ENCODE measurements at places on chromosomes 12 and 14.

DNA sequence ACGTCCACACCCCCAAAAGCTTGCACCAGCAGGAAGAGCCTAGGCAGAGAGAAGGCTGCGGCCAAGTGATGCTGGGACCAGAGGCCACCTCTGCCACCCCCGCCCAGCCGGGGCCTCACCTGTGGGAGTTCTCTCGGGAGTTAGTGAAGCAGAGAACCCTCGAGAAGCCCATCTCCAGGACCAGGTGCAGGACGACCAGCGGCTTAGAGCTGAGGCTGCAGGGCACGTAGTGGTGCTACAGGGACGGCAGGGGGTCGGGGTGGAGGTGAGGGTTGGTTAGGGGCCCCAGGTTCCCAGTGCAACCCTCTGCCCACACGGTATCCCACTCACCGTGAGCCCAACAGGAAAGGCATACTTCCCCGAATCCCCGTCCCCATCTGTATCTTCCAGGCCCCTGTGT is 3.6 kb downstream of the DDX51 start:
- H3K4me3 ChIP-seq = no peak overlapping the region
- peaks cover 25% of the 10 kb centered on the region for H3K4me1 ChIP-seq
- DNase-seq = no peak
- peaks cover 52% of the 10 kb centered on the region for H3K36me3 ChIP-seq
- no peak overlapping the region for H3K27ac ChIP-seq

DNA sequence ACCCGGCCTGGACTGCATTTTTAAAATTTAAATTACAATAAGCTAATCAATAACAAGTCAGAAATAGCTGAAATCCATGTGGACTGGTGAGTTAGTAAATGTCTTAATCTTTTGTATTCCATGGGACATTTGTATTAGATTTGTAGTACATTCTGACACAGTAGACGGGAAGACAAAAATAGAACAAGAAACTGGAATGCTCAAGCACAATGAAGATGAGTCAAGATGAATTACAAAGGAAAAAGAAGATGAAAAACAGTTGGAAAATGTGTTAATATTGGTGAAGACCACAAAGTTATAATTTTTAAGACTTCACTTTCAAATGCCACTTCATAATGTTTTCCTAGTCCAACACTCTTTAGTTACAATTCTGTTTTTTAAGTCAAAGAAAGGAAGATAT is 97.8 kb upstream of the FERMT2 start:
- H3K27me3 ChIP-seq = no peaks in the 10 kb centered on the region
- H3K4me1 ChIP-seq = no peaks in the 10 kb centered on the region
- no peak for DNase-seq
- H3K4me3 ChIP-seq = no peak overlapping the region
- peaks cover 75% of the 10 kb centered on the region for H3K36me3 ChIP-seq
- no peak overlapping the region for H3K27ac ChIP-seq

DNA sequence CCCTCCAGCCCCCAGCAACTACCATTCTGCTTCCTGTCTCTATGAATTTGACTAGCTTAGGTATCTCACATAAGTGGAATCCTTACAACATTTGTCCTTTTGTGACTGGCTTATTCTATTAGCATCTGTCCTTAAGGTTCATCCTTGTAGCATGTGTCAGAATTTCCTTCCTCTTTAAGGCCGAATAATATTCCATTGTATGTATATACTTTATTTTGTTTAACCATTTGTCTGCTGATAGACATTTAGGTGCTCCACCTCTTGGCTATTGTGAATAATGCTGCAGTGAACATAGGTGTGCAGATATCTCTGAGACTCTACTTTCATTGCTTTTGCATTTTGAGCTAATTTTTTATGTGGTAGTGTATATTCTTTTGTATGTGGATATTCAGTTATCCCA is 75.7 kb downstream of the SPATS2 start:
- no peaks in the 10 kb centered on the region for H3K4me1 ChIP-seq
- no peak for DNase-seq
- H3K4me3 ChIP-seq = no peak overlapping the region
- H3K27me3 ChIP-seq = no peaks in the 10 kb centered on the region

- no peaks in the 10 kb centered on the region for H3K36me3 ChIP-seq
- H3K4me3 ChIP-seq = no peak overlapping the region
- no peaks in the 10 kb centered on the region for H3K27me3 ChIP-seq
- H3K4me1 ChIP-seq = no peaks in the 10 kb centered on the region
Observed at GRCh38 chr12:58812214-58812613, 108.1 kb downstream of the LRIG3 start.

DNA sequence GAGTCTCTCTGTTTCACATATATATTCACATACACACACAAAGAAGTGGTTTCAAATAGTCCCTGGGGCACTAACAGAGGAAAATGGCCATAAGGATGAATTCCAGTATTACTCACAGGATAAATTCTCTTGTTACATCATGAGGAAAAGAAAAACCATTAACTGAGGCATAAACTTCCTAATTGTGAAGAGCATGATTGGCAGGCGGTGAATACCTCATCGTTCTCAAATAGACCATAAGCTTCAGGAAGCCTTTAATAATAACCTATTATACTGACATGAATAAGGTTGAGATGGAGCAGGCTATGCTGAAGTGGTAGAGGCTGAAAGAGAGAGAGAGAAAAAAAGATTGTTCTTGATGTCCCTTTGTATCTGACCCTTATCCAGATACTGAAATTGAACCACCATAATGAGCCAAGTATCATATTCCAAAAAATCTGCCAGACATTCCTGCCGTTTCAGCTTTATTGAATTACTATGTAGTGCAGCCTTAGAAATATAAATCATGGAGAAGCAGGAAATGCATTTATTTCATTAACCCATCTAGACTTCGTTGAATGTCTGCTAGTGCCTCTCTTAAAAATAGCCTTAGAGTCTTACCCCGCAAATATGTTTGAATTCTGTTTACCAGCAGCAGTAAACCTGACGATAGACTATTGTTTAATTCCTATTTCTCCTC is 86.8 kb downstream of the NUAK1 start:
- H3K36me3 ChIP-seq = no peaks in the 10 kb centered on the region
- H3K27ac ChIP-seq = no peak overlapping the region
- H3K27me3 ChIP-seq = peaks cover 10% of the 10 kb centered on the region
- no peak overlapping the region for H3K4me3 ChIP-seq

GRCh38 chr12:87768501-87769287 is 260.5 kb downstream of the C12orf50 start:
- no peaks in the 10 kb centered on the region for H3K4me1 ChIP-seq
- DNase-seq = no peak
- no peaks in the 10 kb centered on the region for H3K27me3 ChIP-seq
- no peaks in the 10 kb centered on the region for H3K36me3 ChIP-seq
- no peak overlapping the region for H3K27ac ChIP-seq

- no peak for DNase-seq
- H3K27me3 ChIP-seq = no peaks in the 10 kb centered on the region
- H3K36me3 ChIP-seq = no peaks in the 10 kb centered on the region
- no peak overlapping the region for H3K27ac ChIP-seq
Observed at GRCh38 chr12:18108611-18109010, 18.6 kb upstream of the RERGL start.

- peaks cover 76% of the 10 kb centered on the region for H3K4me1 ChIP-seq
- H3K36me3 ChIP-seq = no peaks in the 10 kb centered on the region
- no peaks in the 10 kb centered on the region for H3K27me3 ChIP-seq
- peak; percentile 19 for DNase-seq
- no peak overlapping the region for H3K27ac ChIP-seq
Observed at GRCh38 chr14:76923431-76924370, 97.5 kb downstream of the LRRC74A start.

DNA sequence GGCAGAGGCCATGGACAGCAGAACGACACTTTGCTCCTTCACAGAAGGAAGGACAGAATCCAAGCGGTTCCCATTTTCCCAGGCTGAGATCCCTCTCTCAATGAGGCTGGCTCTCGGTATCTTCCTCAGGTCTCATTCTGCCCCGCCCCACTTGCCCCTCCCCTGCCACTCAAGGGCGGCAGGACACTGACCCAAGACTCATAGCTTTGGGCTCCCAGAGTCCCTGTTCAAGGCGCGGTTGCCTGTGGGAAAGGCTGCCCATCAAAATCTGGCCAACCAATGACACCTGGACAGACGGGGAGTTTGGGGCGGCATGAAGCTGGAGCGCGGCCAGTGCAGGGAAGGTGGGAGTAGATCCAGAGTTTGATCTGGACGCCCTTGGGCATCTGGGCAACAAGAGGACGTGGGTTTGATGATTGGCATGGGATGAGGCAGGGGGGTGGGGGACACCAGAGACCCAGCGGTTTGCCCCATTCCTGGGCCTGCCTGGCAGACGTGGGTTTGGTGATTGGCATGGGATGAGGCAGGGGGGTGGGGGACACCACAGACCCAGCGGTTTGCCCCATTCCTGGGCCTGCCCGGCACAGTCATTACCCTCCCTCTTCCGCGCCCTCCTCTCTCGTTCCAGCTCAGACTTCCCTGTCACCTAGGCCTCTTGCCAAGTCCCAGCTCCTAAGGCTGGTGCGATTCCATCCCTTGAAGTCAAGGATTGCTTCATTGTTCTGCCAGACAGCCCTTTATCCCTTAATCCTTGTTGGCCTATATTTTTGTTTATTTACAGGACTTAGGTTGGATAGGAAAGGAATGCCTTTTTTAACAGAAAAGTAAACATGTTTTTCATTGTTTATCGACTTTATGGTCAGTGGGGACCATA is 92.1 kb downstream of the NINJ2 start:
- no peaks in the 10 kb centered on the region for H3K27me3 ChIP-seq
- peaks cover 24% of the 10 kb centered on the region for H3K4me1 ChIP-seq
- no peak overlapping the region for H3K27ac ChIP-seq
- H3K4me3 ChIP-seq = no peak overlapping the region

GRCh38 chr14:42565556-42565955 is 958.9 kb downstream of the LRFN5 start:
- H3K27me3 ChIP-seq = no peaks in the 10 kb centered on the region
- H3K4me1 ChIP-seq = no peaks in the 10 kb centered on the region
- H3K27ac ChIP-seq = no peak overlapping the region

GRCh38 chr12:9731797-9732196 is 1.1 kb downstream of the CLECL1 start:
- DNase-seq = no peak
- H3K36me3 ChIP-seq = no peaks in the 10 kb centered on the region
- H3K27ac ChIP-seq = no peak overlapping the region
- H3K27me3 ChIP-seq = no peaks in the 10 kb centered on the region

GRCh38 chr12:97756066-97756666 is 293.6 kb downstream of the RMST start:
- H3K36me3 ChIP-seq = no peaks in the 10 kb centered on the region
- no peaks in the 10 kb centered on the region for H3K27me3 ChIP-seq
- DNase-seq = peak; percentile 12
- H3K27ac ChIP-seq = no peak overlapping the region

DNA sequence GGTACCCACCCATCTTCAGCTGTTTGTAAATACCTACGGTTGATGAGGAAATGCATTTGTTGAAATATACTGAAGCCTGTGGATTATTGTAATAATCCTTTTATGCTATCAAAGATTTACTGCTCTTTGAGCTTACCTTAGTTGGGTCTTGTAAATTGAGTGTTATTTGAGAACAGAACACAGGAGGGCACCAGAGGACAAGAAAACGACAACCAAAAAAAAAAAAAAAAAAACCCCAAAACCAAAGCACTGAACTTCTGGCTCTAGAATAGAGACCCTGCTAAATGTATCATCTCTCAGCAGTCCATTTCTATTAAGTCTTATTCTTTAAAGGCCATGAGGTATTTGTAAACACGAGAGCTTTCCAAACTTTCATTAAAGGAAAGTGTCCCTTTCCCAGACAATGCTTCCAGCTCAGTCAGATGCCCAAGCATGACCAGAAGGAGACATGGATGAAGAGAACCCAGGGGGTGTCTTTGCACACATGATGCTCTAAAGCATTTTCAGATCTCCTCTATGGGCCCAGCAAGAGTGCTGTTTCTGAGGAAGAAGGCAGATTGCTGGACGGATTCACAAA is 763.9 kb downstream of the NRXN3 start:
- H3K4me1 ChIP-seq = no peaks in the 10 kb centered on the region
- no peak overlapping the region for H3K27ac ChIP-seq
- DNase-seq = no peak

DNA sequence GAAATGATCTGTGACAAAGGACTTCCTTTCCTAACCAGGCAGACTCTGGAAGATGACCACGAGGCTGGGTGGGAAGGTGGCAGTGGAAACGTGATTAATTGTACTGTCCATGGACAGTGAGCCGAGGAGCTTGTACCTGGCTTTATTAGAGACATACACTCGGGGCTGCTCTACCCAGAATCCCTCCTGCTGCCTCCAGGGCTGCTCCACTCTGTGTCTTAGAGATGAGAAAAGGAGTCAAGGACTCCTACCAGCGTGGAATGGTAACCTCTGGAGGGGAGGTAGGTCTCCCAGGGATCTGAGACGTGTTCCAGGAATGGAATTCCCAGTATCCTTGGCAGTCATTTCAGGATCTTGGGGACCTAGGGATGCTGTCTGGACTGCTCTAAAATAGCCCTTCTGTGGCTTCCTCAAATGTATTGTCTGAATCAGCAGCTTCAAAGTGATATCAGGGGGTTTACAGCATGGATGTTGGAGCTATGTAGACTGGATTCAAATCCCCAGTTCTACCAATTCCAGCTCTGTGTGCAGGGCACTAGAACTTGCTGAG is 237.8 kb downstream of the CACNA1C start:
- DNase-seq = no peak
- no peaks in the 10 kb centered on the region for H3K4me1 ChIP-seq
- no peaks in the 10 kb centered on the region for H3K36me3 ChIP-seq
- H3K27me3 ChIP-seq = peaks cover 7% of the 10 kb centered on the region
- H3K27ac ChIP-seq = no peak overlapping the region

GRCh38 chr12:50059440-50060119 is 2.2 kb downstream of the ASIC1 start:
- H3K4me3 ChIP-seq = no peak overlapping the region
- peaks cover 28% of the 10 kb centered on the region for H3K27me3 ChIP-seq
- peaks cover 50% of the 10 kb centered on the region for H3K4me1 ChIP-seq
- DNase-seq = peak; percentile 82

DNA sequence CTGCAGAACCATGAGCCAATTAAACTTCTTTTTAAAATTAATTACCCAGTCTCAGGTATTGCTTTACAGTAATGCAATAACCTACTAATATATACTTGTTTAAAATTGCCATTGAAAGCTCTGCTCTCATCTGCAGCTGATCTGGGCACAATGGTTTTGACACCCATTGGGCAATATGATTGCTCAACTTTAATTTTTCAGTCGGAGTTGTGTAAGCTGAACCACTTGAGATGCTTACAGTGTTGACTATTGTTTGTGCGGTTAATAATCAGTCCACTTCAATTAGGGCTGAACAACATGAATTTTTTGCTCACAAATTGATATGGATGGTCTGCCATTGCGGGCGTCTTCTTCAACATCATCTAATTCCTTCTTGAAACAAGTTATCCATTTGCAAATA is 18.0 kb upstream of the OR4K5 start:
- H3K36me3 ChIP-seq = no peaks in the 10 kb centered on the region
- H3K4me1 ChIP-seq = no peaks in the 10 kb centered on the region
- DNase-seq = no peak

DNA sequence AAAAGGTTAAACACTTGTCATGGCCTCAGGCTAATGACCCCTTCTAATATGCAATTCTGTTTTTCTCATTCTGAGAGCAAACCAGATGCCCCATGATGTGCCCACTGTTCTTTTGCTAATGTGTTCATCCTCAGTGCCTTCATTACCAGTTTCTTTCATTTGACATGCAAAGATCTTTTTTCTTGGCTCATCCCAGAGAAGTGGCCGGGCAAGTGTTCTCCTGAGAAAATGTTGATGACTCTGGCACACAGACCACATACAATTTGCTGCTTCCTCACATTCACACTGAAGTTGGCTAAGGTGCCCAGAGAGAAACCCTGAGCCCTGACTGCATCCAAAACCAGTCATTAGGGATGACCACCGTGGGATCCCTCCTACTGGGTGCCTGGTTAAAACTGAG is 833.3 kb downstream of the DIO2 start:
- no peak overlapping the region for H3K4me3 ChIP-seq
- no peaks in the 10 kb centered on the region for H3K27me3 ChIP-seq
- H3K4me1 ChIP-seq = no peaks in the 10 kb centered on the region
- DNase-seq = no peak
